ENCODE measurements at places on chromosomes 5 and 9. TPM values are rescaled to one million over a fixed set of nuclear protein-coding genes. Genes with fewer than 3 reads are reported as not detected.

GRCh38 chr9:108963459-108964143 is 29.4 kb downstream of the ABITRAM start:
- H3K4me1 ChIP-seq, result no peaks in the 10 kb centered on the region
- no peak for DNase-seq
- H3K4me3 ChIP-seq, result no peak overlapping the region
- H3K27me3 ChIP-seq, result no peaks in the 10 kb centered on the region

DNA sequence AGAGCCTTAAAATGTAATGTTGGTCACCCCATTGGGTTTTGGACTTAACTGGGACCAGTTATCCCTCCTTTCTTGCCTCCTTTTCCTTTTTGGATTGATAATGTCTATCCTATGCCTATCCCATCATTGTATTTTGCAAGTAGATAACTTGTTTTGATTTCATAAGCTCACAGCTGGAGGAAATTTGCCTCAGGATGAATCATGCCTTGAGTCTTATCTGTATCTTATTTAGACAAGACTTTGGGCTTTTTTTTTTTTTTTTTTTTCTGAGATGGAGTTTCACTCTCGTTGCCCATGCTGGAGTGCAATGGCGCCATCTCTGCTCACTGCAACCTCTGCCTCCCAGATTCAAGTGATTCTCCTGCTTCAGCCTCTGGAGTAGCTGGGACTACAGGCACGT is 443.3 kb downstream of the DNAH5 start:
- H3K36me3 ChIP-seq, result no peaks in the 10 kb centered on the region
- no peak for DNase-seq
- peaks cover 3% of the 10 kb centered on the region for H3K27me3 ChIP-seq

DNA sequence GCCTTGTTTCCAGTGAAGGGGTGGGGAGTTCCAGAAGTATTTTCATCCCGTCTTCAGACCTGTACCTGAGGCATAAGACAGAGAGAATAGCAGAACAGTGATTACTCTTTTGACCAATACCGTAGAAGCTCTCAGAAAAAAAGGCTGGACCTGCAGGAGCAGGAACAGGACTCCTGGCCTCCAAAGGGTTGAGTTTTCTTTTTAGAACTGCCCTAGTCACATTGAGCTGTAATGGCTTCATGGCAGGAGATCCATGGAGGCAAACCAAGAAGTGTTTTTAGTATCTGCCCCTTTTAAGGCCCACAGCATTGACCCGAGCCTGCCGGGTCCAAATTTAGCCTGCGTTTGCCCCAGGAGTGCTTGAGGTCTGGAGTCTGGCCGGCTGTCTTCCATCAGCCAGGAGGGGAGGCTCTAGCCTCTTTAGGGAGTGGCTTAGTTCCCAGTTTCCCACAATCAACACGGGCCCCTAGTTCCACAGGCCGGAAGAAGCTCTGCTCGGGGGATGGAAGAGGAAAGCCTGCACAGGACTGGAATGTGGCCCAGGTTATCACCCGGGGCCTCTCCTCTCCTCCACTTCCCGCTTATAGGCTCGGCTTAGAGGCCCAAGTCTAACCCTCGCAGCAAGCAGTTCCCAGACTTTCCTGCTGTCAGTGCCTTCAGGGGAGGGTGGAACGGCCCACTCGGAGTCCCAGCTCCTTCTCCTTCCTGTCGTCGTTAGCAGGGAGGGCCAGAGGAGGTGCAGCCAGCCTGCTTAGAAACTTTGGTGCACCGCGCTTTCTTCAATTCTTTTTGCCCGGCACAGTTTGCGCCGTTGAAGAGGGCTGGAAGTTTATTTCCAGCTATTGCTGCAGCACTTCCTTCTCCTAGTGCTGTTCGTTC is 80.7 kb downstream of the C9orf152 start:
- peaks cover 73% of the 10 kb centered on the region for H3K4me1 ChIP-seq
- H3K27me3 ChIP-seq, result peaks cover 2% of the 10 kb centered on the region
- peak overlapping the region; percentile 51 for H3K4me3 ChIP-seq
- H3K27ac ChIP-seq, result peak overlapping the region; percentile 92
- H3K36me3 ChIP-seq, result no peaks in the 10 kb centered on the region

DNA sequence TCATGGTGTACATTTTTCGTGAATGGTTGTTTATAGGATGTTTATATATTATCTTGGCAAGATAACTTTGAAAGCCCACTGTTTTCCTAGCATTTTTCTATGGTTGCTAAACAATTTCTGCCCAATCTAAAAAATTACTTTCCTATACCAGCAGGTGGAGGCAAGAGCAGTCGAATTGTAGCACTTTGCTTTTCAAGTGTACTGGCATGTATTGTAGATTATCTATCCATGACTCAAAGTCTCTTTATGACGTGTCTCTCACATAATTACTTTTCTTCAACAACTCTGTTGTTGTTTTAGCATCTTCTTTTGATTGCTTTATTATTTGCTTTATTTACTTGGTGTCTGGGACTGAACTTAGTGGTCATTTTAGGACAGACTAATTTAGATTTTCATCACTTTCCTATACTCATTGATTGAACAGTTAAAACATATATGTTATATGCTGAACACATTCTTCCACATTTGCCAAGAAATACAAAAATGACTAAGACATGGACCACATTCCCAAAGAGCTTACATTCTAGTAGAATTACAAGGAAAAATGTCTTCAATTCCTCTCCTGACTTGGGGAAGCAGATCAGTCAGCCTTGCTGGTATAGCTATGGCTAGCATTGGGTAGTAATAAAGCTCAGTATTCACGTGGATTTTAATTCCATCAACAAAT is 20.7 kb downstream of the NLN start:
- peaks cover 23% of the 10 kb centered on the region for H3K36me3 ChIP-seq
- H3K27me3 ChIP-seq, result no peaks in the 10 kb centered on the region
- no peaks in the 10 kb centered on the region for H3K4me1 ChIP-seq
- no peak for DNase-seq
- H3K4me3 ChIP-seq, result no peak overlapping the region

Gene EIF4EBP3
- 5.2 TPM for total RNA-seq

DNA sequence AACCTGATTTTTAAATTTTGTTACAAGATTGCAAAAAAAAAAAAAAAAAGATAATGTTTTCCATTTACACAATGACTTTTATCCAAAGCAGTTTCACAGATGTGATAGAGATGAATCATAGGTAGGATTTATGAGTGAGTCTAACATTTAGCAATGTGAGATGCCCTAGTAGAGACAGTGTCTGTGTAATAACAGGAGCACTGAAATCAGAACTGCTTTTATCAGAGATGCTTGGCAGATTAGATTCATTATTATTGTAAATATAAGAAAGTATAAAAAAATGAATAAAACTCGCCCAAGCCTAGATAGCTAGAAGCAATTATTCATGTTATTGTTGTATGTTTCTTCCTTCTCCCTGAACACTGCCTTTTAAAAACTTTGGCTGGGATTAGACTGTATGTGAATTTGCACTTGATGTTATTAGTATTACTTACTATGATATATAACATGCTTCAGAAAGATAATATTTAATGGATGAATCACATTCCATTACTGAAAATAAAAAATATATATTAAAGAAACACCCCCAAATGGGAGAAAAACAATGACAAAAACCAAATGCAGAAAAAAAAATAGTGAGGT is 567.3 kb upstream of the KLF4 start:
- H3K27ac ChIP-seq, result peak overlapping the region; percentile 31
- H3K4me3 ChIP-seq, result no peak overlapping the region
- no peak for DNase-seq
- no peaks in the 10 kb centered on the region for H3K27me3 ChIP-seq
- H3K36me3 ChIP-seq, result no peaks in the 10 kb centered on the region
- peaks cover 46% of the 10 kb centered on the region for H3K4me1 ChIP-seq
